ENCODE measurements at places on chromosomes 6 and 20.

- peak; percentile 53 for DNase-seq
Measured at GRCh38 chr6:31729979-31730630, 1.0 kb upstream of the DDAH2 start.

DNA sequence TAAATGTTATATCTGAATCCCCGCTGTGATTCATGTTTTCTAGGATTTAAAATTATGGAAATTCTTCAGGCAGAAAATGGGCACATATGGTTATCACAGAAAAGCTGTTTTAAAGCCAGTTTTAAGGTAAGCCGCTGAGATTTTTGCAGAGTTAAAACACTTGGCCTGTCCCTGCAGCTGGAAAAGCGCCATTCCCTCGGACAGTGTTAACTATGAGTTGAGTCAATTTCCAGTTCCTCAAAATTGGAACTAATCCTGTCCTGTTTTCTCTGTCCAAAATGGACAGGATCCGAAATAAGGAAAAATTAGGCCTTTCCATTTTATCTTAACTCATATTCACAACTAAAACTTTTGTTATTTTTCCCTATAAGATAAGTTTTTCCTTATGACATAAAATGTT lies 225.2 kb downstream of the SAMD5 start:
- DNase-seq: no peak

- DNase-seq: no peak
Measured at GRCh38 chr20:3696745-3697587, 15.2 kb upstream of the ADAM33 start.

- DNase-seq: no peak
Measured at GRCh38 chr6:134826889-134827737, 122.8 kb downstream of the ALDH8A1 start.

DNA sequence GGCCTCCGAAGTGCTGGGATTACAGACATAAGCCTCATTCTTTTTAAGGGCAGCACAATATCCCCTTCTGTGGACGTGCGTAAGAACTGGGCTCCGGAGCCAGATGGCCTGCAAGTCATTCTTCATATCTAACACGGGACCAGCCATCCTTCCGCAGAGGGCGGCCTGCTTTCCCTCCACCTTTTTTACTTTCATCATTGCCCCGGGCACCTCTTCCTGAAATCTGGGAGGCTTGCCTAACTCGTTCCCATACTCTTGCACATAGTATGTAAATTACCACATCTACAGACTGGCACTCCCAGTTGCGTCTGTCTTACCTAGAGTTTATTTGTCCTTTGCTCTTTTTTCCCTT lies 29.9 kb upstream of the SLC23A2 start:
- DNase-seq: no peak

DNA sequence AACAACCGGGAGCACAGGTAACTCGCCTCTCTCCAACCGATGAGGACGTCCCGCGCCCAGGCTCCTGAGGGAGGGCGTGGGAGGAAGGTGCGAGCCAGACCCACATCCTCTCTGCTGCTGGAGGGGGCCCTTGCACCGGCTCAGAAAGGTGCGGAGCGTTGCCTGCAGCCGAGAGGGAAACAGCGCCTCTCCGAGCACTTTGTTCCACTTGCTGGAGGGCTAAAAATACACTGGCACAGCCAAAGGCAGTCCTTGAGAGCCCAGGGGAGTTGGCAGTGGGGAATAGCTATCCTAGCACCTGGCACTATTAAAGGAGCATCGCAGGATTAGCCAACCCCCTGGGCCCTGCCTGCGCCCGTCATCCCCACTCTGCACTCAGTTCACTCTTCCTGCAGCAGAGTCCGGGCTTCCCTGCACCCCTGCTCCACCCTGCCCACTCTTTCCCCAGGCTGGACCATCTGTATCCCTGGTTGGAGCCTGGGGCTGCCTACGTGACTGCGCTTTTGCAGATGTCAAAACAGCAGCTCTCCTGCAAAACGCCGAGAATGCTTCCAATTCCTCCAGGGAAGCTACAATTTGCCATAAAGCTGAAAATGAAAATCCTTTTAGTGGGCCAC lies 108.9 kb downstream of the SNX5 start:
- DNase-seq: no peak

- no peak for DNase-seq
Measured at GRCh38 chr6:136383268-136383937, 93.8 kb upstream of the BCLAF1 start.

DNA sequence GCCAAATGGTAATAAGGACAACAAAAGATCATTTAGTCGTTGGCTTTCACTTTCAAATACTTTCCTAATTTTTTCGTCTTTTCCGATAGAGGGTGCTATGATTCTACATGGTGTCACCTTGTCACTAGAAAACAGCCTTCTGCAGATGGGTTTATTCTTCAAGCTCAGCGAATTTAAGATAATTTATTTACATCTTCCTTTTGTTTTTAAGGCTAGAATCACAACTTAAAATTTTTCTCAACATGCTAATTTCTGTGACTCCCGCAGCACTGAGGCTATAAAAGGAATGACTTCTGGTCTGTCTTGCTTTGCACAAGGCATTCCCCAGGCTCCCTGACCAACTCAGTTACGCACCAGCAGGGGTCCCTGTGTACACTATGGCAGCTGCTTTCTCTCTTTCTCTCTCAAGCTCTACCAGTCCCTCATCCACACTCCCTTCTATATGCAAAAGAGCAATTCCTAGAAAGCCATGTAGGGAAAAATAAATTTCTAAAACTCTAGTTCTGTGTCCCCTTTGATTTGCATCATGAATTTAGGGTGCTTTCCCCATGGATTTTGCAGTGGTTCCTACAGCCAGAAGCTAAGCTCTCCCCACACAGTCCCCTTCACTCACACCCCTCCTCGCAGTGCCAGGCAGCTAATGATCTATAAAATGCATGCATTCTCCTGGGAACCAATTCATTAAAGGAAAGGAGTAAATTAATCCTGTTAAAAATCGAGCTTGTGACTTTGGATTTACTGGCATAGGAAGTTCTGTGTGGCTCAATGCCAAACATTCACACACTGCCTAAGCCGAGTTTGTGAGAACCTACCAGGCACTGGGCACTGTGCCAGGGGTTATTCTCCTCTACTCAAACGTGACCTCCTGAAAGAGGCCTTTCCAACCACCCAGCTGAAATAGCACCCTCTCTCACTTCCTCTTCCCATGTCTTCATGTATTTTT lies 74.5 kb downstream of the DCDC2 start:
- no peak for DNase-seq

DNA sequence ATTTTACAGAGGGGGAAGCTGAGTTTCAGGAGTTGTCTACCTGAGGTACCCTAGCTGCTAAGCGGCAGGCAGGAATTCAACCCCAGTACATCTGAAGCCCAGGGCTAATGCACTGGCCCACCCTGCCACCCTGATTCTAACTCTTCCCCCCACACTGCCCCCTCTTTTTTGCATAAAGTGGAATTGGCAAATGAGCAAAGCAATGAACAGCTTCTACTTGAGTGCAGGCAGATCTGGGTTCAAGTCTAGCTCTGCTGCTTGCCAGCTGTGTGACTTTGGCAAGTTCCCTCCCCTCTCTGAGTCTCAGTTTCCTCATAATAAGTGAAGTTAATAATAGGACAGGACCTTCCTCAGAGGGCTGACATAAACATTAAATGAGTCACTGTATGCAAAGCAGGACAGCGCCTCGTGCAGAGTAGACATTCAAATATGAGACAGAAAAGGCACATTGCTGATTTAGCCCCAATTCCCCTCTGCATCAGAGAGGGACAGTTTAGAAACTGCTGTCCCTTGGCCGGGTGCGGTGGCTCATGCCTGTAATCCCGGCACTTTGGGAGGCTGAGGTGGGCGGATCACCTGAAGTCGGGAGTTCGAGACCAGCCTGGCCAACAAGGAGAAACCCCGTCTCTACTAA lies 4.7 kb downstream of the ADA start:
- DNase-seq: no peak

- DNase-seq: no peak
Measured at GRCh38 chr20:991850-992249, 10.3 kb downstream of the RSPO4 start.

DNA sequence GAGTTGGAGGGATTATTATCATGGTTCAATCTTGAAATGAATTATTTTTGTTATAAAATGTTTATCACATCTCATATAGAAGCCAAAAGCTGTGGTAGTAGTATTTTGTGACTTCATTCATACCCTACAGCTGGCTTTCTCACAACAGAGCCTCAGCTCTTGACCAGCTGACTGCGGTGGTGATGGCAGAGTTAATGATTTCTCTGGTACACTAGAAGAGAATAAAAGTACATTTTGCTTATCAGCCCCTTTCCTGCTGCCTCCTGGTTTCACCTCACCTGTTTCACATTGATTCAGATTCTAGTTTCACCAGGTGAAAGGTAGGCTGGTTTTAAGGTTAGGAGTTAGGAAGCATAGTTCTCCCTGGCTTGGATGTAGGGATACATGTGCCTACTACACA lies 55.7 kb downstream of the AFG1L start:
- DNase-seq: no peak

DNA sequence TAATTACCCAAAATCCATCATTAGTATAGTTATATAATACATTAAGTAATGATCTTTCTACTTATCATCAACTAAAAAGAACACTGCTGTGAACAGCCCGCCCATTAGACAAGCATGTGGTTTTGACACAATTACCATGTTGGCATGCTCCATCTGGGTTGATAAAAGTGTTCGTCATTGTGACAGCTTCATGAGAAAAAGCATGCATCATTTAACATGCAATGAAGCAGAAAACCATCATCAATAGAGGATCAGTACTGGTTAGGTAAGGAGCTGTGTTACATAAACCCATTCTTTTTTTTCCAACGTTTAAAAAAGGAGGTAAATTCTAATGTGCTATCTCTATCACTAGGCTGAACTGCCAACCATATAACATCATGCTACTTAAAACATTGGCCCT lies 101.9 kb downstream of the EPB41L2 start:
- no peak for DNase-seq

GRCh38 chr6:43627008-43627825 lies 1.8 kb downstream of the GTPBP2 start:
- no peak for DNase-seq

DNA sequence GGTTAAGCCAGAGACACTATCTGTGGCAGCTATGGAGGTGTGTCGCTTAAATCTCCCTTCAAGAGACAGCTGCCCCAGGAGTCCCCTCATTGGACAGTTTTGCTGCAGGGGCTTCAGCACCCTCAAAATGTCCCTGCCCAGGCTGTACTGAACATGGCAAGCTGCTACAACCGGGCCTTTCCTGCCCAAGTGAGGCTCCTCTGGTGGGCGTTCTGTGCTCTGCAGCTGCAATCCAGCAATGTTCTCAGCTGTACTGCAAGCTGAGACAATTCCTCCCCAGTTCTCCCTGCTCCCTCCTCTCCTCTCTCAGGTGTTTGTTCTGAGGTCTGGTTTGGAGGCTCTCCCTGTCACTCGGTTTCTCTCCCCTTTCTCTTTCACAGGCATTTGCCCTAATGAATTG lies 190.8 kb upstream of the LAMP5 start:
- DNase-seq: no peak

DNA sequence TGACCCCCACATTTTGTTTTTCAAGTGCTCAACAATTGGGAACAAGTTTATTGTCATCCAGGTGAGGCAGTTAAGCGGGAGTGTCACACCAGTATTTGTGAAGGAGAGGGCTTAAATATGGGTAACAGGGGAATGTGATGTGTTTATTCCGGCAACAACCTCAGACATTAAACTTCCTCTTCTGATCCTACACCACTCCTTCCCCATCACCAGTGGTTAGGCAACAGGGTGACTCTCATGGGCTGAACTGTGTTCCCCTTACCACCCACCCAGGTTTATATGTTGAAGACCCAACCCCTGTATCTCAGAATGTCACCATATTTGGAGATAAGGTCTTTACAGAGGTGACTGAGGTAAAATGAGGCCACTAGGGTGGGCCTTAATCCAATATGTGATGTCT lies 52.1 kb upstream of the RNF182 start:
- DNase-seq: no peak

DNA sequence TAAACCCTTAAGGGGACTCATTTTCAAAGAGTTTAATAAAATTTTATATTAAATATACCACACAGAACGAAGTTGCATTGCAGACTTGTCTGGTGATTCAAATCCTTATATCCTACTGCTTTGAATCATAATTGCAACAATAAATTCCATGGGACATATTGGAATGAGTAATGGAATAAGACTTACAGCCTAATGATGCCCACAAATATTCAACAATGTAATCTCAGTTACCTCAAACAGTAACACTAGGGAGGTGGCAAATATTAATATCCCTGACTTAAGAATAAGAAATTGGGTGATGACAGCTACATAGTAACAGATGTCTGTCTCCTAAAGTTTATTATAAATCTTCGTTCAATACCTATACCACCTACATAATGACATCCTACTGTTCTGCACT lies 52.6 kb downstream of the BMP5 start:
- DNase-seq: no peak

GRCh38 chr20:23034721-23035671 lies at the start of gene SSTR4:
Gene SSTR4 (plus strand): TSS chr20:23035312. CDS start chr20:23035484, 172 bp downstream.
- DNase-seq: no peak

- DNase-seq: no peak
Measured at GRCh38 chr6:146194434-146194833, 165.6 kb downstream of the GRM1 start.

DNA sequence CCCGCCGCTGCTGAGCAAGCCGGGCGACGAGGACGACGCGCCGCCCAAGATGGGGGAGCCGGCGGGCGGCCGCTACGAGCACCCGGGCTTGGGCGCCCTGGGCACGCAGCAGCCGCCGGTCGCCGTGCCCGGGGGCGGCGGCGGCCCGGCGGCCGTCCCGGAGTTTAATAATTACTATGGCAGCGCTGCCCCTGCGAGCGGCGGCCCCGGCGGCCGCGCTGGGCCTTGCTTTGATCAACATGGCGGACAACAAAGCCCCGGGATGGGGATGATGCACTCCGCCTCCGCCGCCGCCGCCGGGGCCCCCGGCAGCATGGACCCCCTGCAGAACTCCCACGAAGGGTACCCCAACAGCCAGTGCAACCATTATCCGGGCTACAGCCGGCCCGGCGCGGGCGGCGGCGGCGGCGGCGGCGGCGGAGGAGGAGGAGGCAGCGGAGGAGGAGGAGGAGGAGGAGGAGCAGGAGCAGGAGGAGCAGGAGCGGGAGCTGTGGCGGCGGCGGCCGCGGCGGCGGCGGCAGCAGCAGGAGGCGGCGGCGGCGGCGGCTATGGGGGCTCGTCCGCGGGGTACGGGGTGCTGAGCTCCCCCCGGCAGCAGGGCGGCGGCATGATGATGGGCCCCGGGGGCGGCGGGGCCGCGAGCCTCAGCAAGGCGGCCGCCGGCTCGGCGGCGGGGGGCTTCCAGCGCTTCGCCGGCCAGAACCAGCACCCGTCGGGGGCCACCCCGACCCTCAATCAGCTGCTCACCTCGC lies 1.5 kb downstream of the ARID1B start:
- peak; percentile 46 for DNase-seq

DNA sequence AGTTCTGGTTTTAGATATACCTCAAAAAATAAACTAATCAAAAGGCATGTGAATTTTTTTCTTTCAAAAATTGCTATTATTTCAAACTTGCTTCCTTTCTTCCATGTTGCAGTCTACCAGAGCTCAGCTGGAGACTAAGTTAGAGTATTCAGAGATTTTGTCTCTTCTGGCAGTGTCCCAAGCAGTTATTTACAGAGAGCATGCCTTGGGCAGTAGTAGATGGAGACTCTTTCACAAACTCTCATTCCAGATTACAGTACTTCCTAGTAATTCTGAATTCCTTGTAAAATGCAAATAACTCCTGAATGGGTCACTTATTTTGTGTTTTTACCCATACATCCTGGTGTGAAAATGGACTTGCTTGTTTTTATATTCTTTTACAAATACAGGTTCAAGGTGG lies 703.4 kb downstream of the EPHA7 start:
- no peak for DNase-seq

Data from activated gamma-delta T cell (primary cell).